ENCODE measurements at places on chromosomes 3 and 15. TPM values are rescaled to one million over a fixed set of nuclear protein-coding genes. Genes with fewer than 3 reads are reported as not detected.

WDR93 gene
- 0.92 TPM for polyA plus RNA-seq

DNA sequence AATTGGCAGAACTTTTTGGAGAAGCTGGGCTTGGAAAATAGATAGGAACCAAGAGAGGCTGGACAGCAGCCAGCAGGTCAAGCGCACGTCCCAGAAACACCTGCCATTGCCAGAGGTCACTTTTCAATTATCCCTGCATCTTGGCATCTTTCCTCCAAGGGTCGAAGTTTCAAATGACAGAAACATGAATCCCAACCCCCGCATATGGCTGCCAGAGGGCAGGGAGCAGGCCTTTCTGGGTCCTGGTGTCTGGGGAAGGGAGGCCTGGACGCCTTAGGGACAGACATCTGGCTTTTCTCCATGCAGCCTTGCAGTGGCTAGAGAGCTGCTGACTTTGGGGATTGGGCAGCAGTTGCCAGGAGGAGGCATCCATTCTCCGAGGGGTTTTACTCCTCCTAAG lies 164.5 kb upstream of the TPM1 start:
- H3K27me3 ChIP-seq = no peaks in the 10 kb centered on the region
- H3K27ac ChIP-seq = peak overlapping the region; percentile 59
- H3K4me3 ChIP-seq = no peak overlapping the region
- no peaks in the 10 kb centered on the region for H3K36me3 ChIP-seq
- no peak for DNase-seq

GRCh38 chr15:47861111-47861903 lies 144.0 kb downstream of the SEMA6D start:
- H3K27ac ChIP-seq = no peak overlapping the region
- peaks cover 3% of the 10 kb centered on the region for H3K4me1 ChIP-seq
- H3K4me3 ChIP-seq = no peak overlapping the region
- H3K27me3 ChIP-seq = no peaks in the 10 kb centered on the region
- no peak for DNase-seq

GRCh38 chr15:76058714-76059319 lies 968 bp upstream of the TMEM266 start:
- H3K36me3 ChIP-seq = no peaks in the 10 kb centered on the region
- DNase-seq = no peak
- H3K27me3 ChIP-seq = no peaks in the 10 kb centered on the region
- no peaks in the 10 kb centered on the region for H3K4me1 ChIP-seq
- H3K27ac ChIP-seq = no peak overlapping the region

Data from pancreas (tissue), 10 donors.